ENCODE measurements at places on chromosomes 16 and 17.

DNA sequence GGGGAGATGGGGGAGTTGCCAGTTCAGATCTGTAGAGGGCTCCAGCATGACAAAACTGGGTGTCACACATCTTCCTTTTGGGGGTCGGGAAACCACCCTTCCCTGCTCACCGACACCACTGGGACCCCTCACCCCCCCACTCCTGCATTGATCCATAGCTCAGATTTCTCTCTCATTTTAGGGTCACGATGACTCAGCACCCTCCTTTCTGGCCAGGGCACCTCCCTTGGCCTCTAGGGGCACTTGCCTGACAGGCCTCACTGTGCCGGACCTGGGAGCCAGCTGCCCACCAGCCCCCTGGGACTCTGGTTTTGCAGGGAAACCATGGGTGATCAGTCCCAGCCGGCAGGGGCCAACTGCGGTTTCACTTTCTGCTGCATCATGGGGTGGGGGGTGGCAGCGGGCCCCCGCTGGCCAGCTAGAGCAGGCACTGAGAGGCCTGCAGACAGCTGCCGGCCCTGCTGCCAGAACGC is 239.4 kb downstream of the MRTFB start:
- DNase-seq: no peak

DNA sequence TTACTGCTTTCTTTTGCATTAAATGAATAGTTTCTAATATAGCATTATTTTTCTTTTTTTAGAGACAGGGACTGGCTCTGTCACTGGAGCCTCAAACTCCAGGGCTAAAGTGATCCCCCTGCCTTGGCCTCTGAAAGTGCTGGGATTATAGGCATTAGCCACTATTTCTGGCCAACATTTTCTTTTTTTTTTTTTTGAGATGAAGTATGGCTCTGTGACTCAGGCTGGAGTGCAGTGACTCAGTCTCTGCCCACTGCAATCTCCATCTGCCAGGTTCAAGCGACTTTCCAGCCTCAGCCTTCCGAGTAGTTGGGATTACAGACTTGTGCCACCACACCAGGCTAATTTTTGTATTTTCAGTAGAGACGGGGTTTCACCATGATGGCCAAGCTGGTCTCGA is 2.0 kb upstream of the DUXB start:
- no peak for DNase-seq

GRCh38 chr16:88505405-88506082 is 52.5 kb downstream of the ZFPM1 start:
- peak; percentile 68 for DNase-seq

DNA sequence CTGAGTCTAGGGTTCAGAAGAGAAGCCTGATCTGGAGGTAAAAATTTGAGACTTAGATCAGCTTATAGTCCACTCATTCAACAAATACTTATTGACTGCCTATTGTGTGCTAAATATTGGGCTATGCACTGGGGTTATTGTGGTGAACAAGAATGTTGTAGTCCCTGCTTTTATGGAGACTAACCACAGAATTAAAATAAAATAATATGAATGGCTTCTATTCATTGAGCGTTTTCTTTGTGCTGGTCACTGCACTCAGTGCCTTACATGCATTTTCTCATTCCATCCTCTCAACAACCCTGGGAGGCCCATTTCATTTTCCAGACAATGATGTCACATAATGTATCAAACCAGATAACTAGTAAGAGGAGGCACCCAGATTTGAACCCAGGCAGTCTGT is 4.8 kb downstream of the NEK8 start:
- no peak for DNase-seq

DNA sequence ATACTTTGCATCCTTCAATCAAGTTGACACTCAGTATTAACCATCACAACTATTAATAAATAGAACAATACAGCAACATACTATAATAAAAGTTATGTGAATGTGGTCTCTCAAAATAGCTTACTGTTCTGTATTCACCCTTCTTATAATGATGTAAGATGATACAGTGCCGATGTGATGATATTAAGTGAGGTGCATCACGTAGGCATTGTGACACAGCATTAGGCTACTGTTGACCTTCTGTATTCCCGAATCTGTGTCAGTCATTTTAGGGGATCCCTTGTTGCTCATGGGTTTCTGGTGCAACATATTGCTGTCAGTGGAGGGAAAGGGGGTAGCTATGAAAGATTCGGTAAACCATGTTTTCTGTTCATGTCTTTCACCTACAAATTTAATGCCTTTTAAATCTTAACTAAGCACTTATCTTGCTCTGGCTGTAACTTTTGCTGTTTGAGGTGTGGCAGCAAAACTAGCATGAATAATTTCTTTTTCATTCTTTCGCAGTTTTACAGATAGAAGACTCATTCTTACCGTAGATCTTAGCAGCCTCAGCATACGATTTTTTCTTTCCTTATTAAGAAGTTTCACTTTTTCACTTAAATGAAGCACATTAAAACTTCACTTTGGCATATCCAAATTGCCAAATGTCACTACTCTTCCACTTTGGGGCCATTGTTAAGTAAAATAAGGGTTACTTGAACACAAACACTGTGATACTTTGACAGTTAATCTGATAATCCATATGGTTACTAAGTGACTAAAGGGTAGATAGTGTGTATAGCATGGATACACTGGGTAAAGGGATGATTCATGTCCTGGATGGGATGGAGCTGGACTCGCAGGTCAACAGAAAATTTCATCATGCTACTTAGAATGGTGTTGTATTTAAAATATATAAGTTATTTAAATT is 29.6 kb downstream of the NFAT5 start:
- no peak for DNase-seq

GRCh38 chr16:60123392-60124023 is 1389.4 kb upstream of the GOT2 start:
- no peak for DNase-seq

GRCh38 chr17:6695565-6695964 is 17.6 kb downstream of the SLC13A5 start:
- no peak for DNase-seq

Measured in activated naive CD4-positive, alpha-beta T cell treated with anti-CD3 and anti-CD28 coated beads, Interleukin-2, amount 50 U/mL, for 16 hours (primary cell).